CD4-positive, alpha-beta T cell (primary cell): ENCODE measurements at places on chromosomes 13 and 19.

DNA sequence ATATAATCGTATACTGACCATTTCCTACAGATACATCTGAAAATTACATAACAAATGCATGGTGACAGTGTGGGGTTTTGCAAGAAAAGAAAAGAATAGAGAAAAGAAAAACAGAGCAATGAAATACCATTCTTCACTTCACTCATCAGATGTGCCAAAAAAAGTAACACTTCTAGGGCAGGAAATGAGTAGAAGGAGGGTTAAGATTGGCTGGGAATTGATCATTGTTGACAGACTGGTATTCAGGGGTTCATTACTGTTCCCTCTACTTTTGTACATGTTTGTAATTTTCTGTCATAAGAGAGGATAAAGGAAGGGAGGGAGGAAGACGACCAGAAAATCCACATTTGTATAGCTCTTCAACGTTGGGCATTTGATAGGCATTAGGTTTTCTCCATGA, 31.5 kb downstream of the ABCC4 start:
- no peaks in the 10 kb centered on the region for H3K27me3 ChIP-seq
- peaks cover 3% of the 10 kb centered on the region for H3K36me3 ChIP-seq

GRCh38 chr13:81058211-81058915, 717.4 kb upstream of the SPRY2 start:
- H3K27ac ChIP-seq = no peak overlapping the region
- H3K27me3 ChIP-seq = no peaks in the 10 kb centered on the region
- no peaks in the 10 kb centered on the region for H3K36me3 ChIP-seq
- H3K4me3 ChIP-seq = no peak overlapping the region
- no peaks in the 10 kb centered on the region for H3K4me1 ChIP-seq

DNA sequence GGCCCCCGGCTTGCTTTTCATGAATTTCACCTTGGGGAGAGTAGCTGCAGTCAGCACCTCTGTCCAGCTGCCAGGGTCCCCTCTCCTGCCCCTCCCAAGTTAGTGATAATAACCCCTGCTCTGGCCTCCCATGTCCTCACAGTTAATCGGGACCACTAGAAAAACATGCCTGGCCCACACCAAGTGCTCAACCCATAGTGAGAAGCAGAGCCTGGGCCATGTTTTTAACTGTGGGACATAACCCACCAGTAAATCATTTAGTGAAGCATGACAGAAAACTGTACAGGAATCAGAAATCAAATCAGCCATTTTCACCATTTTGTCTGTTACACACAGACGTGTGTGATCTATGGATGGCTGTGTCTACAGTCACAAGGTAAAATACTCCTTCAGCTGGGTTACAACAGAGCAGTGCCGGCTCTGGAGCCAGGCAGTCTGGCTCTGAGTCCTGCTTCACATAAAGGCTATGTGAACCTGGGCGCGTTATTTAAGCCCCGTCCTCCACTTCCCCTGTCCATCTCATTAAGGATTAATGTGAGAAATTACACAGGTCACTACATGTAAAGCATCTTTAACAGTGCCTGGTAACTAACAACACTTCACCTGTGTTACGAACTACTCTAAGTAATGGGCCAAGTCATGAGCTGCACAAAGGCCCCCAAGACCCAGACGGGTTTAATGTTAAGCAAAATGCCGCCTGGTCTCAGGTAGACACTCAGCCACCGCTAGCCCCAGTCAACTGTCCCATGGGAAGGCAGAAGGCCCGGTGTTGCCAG, 7.6 kb upstream of the ECH1 start:
- H3K27ac ChIP-seq = no peak overlapping the region
- DNase-seq = no peak
- H3K4me3 ChIP-seq = no peak overlapping the region

DNA sequence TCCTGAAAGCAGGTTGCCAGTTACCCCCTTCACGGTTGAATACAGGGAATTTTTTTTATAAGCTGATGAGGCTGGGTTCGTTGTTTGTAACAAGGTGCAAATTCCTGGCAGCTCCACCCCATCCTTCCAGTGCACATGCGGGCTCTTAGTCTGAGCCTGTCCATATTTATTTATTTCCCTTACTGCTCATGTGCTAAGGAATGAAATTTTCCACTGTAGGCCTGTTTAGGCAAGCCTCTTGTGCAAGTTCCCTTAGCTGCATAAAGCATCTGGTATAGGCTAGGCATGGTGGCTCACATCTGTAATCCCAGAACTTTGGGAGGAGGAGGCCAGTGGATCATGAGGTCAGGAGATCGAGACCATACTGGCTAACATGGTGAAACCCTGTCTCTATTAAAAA, 560.9 kb upstream of the PCDH9 start:
- no peaks in the 10 kb centered on the region for H3K27me3 ChIP-seq
- no peak overlapping the region for H3K27ac ChIP-seq
- H3K36me3 ChIP-seq = no peaks in the 10 kb centered on the region
- H3K4me3 ChIP-seq = no peak overlapping the region

GRCh38 chr13:71148396-71148795, 718.6 kb downstream of the DACH1 start:
- no peaks in the 10 kb centered on the region for H3K4me1 ChIP-seq
- no peaks in the 10 kb centered on the region for H3K36me3 ChIP-seq

DNA sequence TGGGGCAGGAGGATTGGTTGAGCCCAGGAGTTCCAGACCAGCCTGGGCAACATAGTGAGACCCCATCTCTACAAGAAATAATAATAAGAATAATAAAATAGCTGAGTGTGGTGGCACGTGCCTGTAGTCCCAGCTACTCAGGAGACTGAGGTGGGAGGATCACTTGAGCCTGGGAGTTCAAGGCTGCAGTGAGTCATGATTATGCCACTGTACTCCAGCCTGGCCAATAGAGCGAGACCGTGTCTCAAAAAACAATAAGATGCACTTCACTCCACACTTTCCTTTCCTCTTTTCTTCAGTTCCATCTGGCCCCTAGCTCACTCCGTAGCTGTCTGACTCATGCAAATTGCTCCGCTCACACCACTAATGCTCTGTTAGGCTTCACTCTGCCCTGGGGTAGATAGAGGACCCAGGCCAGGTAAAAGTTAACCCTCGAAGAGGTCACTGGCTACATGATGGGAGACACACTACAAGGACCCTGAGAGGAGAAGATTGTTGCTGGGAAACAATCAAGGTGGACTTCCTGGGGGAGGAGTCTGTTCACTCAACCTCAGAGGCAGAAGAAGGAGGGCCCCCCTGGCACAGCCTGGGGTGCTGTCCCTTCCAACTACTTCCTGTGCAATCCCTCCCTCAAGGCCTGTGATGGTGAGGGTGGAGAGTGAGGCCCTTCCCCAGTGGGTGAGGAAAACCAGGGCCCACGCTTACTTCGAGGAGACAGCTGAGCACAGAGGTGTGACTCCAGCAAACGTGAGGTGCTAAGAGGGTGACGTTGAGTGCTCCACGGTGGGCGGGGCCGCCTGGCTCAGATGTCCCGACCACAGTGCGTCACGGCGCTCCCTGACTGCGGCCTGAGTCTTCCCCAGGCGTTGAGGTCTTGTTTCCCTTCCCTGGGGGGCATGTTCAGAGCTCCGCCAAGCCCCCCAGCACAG, 8.8 kb upstream of the TNFSF9 start:
- no peak overlapping the region for H3K4me3 ChIP-seq
- DNase-seq = peak; percentile 20
- peaks cover 28% of the 10 kb centered on the region for H3K4me1 ChIP-seq
- H3K27me3 ChIP-seq = no peaks in the 10 kb centered on the region

- H3K4me1 ChIP-seq = no peaks in the 10 kb centered on the region
- H3K27ac ChIP-seq = no peak overlapping the region
- no peak overlapping the region for H3K4me3 ChIP-seq
Observed at GRCh38 chr13:67013709-67014108, 216.4 kb downstream of the PCDH9 start.
